ENCODE measurements at places on chromosomes 2 and 18. TPM values are rescaled to one million over a fixed set of nuclear protein-coding genes. Genes with fewer than 3 reads are reported as not detected.
A peak's percentile ranks its signal among the peaks of the same experiment; 100 is the strongest.

The MYO5B gene
- total RNA-seq, result 73.9 TPM

DNA sequence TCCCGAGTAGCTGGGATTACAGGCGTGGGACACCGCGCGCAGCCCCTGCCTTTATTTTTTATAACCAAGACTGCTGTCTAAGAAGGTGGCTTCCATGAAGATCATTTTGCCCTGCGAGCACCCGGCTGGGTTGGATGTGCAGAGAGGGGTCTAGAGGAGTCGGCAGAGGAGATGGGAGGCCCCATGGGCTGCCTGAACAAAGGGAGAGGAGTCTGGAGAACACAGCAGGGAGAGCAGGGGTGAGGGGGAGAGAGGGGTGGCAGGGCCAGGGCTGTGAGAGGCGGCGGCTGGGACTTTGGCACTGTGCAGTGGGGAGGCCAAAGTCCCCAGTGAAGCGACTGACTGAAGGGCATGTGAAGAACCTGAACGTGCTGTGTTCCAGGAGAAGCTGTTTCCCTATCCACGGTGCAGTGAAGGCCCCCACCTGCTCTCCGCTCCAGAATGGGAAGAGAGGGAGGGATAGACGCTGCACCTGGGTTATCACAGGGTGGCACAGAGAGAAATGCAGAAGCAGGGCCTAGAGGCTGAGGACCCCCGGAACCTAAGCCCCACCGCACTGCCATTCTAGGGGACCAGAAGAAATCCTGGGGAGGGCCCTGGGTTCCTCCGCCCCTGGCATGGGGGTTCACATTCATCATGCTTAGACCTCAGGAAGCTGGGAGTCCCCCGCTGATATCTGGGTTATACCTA lies 24.8 kb upstream of the FOSL2 start:
- no peak overlapping the region for H3K4me3 ChIP-seq
- no peaks in the 10 kb centered on the region for H3K27me3 ChIP-seq
- DNase-seq, result no peak
- peaks cover 13% of the 10 kb centered on the region for H3K4me1 ChIP-seq

The RAB27B gene
- total RNA-seq, result 28.1 TPM

The PIEZO2 gene
- total RNA-seq, result 7.0 TPM

DNA sequence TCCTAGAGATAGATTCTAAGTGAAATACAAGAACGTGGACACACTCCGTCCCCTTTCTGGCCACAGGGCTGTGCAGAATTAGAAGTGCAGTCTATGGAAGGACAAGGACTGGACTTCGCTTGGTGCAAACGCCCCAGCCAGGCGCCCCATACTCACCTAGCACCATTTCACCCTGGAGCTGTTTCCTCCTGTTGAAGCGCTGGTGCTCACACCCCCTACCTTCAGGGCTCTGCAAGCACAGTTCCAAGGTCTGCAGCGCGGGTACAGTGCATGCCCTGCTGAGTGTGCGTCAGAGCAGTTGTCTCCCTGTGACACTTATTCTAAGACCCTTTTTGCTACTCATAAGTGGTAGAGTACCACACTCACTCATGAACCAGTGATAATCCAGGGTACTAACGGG lies 3.0 kb downstream of the HPCAL1 start:
- peaks cover 44% of the 10 kb centered on the region for H3K4me1 ChIP-seq
- no peaks in the 10 kb centered on the region for H3K27me3 ChIP-seq
- no peaks in the 10 kb centered on the region for H3K36me3 ChIP-seq
- H3K4me3 ChIP-seq, result no peak overlapping the region
- peak overlapping the region; percentile 95 for H3K27ac ChIP-seq
- peak; percentile 47 for DNase-seq

The GAL3ST2 gene
- total RNA-seq, result not detected

DNA sequence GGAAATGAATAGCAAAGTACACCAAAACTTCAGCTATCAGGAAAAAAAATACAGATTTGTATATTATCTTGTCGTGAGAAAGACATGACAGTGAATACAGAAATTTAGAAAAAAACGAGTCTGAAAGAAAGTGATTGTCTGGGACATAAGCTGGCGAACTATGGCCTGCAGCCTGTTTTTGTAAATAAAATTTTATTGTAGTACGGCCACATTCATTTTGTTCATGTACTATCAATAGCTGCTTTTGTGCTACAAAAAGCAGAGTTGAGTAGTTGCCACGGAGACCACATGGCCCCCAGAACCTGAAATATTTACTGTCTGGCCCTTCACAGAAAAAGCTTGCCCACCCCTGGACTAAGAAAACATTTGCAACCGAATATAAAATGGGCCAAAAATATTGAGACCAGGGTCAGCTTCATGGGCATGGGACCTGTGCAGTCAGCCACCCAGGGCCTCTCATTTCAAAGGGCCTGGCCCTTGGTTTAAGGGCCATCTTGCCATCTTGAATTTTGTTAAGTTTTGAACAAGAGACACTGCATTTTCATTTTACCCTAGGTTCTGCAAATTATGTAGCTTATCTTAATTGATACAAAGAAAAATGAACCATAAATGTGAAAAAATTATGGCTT lies 17.9 kb downstream of the ANTXR1 start:
- H3K36me3 ChIP-seq, result no peaks in the 10 kb centered on the region
- no peaks in the 10 kb centered on the region for H3K4me1 ChIP-seq
- H3K27ac ChIP-seq, result no peak overlapping the region
- DNase-seq, result no peak
- no peak overlapping the region for H3K4me3 ChIP-seq

GRCh38 chr2:85589181-85589580 lies 5.0 kb downstream of the VAMP5 start:
- no peak for DNase-seq
- H3K27ac ChIP-seq, result peak overlapping the region; percentile 97
- H3K4me3 ChIP-seq, result no peak overlapping the region

DNA sequence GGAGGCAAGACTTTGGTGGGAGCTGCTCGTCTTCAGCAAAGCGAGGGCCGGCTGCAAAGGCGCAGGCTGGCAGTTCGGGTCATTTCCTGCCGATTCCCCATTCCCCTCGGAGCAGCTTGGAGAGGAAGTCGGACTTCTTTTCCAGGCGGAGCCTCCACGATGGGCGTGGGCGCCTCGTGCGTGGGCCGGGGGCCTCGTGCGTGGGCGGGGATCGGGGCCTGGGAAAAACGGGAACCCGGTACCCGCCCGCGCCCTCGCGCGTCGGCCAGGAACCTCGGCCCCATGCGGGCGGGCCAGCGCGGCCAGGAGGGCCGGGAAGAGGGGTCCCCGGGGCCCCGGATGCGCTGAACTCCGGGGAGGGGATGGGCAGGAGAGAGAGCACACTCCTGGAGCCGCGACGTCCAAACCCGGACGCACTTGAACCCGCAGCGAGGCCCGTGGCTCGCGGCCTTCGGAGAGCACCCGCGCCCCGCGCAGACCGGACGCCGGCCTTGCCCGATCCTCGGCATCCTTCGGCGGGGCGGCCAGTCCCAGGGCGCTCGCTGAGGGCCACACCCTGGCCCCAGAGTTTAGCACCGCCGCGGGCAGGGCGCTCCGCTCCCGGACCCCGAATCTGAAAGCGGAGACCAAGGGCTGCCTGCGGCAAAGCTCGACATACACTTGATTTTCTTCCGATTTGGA lies 368.4 kb downstream of the MTX2 start:
- peak overlapping the region; percentile 44 for H3K4me3 ChIP-seq
- H3K27ac ChIP-seq, result no peak overlapping the region
- H3K4me1 ChIP-seq, result peaks cover 13% of the 10 kb centered on the region
- H3K27me3 ChIP-seq, result no peaks in the 10 kb centered on the region
- no peaks in the 10 kb centered on the region for H3K36me3 ChIP-seq

DNA sequence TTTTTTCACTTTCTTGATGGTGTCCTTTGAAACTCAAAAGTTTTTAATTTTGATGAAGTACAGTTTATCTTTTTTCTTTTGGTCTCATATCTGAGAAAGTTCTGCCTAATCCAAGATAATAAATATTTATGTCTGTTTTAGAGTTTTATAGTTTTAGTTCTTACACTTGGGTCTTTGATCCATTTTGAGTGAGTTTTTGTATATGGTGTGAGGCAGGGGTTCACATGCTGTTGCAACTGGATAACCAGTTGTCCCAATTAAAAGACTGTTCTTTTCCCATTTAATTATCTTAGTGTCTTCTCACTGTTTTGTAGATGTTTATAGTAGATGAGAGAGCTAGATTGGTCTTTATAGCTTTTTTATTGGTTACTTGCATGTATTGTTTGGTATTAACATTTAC lies 43.6 kb downstream of the TET3 start:
- peaks cover 17% of the 10 kb centered on the region for H3K4me1 ChIP-seq
- no peaks in the 10 kb centered on the region for H3K27me3 ChIP-seq
- no peak overlapping the region for H3K27ac ChIP-seq
- DNase-seq, result no peak
- no peaks in the 10 kb centered on the region for H3K36me3 ChIP-seq

GRCh38 chr2:195984923-195985726 lies 83.5 kb downstream of the DNAH7 start:
- no peak overlapping the region for H3K27ac ChIP-seq
- no peaks in the 10 kb centered on the region for H3K27me3 ChIP-seq
- no peak for DNase-seq

DNA sequence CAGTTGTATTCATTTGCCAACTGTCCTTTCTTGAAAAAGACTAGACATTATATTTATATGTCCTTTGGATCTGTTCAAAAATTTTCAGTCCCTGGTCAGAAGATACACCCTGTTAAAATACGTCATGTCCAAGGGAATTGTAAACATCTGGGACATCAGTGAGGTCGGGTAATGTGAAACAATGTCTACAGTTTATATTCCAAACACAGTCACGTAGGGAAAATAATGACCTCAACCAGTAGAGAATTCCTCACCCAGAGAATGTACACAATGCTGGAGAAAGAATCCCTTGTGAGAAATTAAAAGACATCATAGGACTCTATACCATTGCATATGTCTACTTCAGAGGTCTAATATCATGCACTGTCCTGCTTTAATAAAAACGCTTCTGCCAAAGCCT lies 888.0 kb upstream of the CHAC2 start:
- no peaks in the 10 kb centered on the region for H3K27me3 ChIP-seq
- H3K36me3 ChIP-seq, result no peaks in the 10 kb centered on the region
- no peak for DNase-seq

DNA sequence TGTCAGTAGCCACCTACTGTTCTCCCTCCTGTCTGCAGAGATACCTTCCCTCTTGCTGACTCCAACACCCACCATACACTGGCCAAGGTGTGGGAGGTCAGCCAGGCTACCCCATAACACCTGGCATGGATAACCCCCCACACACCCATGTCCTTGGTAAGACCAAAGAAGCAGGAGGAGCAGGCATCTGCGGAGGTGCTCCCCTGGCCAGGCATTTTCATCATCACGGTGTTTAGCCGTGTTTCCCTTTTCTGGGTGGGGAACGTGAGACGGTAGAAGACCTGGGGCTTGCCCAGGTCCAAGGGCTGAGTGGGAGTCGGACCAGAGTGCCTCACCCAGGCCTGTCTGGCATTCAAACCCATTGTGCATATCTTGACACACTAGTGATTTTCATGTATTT lies 150.3 kb downstream of the SMAD7 start:
- H3K4me1 ChIP-seq, result no peaks in the 10 kb centered on the region
- H3K27me3 ChIP-seq, result no peaks in the 10 kb centered on the region
- H3K27ac ChIP-seq, result no peak overlapping the region
- DNase-seq, result no peak
- peaks cover 3% of the 10 kb centered on the region for H3K36me3 ChIP-seq
- no peak overlapping the region for H3K4me3 ChIP-seq

GRCh38 chr2:233602076-233602475 lies 15.4 kb upstream of the UGT1A8 start:
- no peak for DNase-seq
- H3K4me1 ChIP-seq, result no peaks in the 10 kb centered on the region
- H3K27me3 ChIP-seq, result no peaks in the 10 kb centered on the region

DNA sequence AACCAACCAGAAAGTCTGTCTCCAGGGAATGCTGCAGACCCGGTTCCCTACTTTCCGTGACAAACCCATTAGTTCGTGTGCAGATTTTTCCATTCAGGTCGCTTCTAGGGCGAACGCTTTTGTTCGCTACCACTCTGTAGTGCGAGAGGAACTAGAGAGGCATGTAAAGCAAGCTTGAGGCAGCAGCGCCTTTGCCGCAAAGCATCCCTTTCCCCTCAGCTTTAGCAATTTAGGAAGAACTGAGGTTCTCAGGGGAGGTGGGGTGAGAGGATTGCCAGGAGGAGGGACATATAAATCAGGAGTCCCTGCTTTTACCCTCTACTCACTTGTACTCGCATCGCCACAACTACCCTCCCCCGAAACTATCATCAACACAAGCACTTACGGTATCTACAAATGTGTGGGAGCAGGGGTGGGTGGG lies 748 bp upstream of the ZNF804A start:
- peak overlapping the region; percentile 89 for H3K27ac ChIP-seq
- H3K36me3 ChIP-seq, result no peaks in the 10 kb centered on the region
- no peaks in the 10 kb centered on the region for H3K4me1 ChIP-seq
- H3K27me3 ChIP-seq, result no peaks in the 10 kb centered on the region

DNA sequence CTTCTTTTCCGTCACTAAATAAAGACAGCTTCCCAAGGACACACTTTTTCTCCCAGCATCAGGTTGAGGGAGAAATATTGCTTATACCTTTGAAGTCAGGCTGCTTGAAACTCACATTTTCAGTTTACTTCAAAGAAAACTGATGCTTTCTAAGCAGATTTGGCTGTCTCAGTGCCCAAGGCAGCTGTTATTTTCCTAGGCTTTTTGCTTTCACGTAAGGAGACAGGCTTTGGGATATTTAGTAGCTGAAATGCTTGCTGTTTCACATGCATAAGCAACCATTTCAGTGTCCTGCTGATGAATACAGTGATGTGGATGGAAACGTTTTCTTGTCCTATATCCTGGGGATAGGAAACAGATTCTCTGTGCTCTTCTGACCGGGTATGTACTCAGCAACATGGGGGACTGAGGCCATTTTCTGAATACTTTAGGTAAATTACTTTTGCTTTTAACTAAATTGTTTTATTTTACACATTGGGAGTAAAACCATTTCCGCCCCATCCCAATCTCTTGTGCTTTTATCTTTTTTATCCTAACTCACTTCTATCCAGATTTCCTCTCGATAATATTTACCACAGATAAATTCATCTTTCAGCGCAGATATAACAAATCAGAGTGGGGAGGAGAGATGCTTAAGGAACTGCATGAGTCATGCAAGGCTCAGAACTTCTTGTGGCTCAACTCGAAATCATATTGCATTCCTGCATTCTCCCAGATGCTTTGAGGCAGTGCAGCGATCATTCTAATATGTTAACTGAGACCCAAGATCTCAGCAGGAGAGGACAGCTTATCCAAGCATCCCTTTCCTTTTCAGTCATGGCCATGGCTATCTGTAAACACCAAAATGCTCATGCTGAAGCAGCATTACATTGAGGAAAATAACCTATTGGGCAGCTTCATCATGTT lies 22.2 kb downstream of the GALR1 start:
- DNase-seq, result no peak
- no peak overlapping the region for H3K27ac ChIP-seq
